ENCODE measurements at places on chromosomes 12 and 14.

DNA sequence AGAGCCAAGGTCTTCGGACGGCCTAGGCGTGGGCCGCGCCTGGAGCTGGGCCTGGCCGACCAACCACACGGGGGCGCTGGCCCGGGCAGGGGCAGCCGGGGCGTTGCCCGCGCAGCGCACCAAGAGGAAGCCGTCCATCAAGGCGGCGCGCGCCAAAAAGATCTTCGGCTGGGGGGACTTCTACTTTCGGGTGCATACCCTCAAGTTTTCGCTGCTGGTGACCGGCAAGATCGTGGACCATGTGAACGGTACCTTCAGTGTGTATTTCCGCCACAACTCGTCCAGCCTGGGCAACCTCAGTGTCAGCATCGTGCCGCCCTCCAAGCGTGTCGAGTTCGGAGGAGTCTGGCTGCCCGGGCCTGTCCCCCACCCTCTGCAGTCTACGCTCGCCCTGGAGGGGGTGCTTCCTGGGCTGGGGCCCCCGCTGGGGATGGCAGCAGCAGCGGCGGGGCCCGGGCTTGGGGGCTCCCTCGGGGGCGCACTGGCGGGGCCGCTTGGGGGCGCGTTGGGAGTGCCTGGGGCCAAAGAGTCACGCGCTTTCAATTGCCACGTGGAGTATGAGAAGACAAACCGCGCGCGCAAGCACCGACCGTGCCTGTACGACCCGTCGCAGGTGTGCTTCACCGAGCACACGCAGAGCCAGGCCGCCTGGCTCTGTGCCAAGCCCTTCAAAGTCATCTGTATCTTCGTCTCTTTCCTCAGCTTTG is 4.4 kb upstream of the SHMT2 start:
- DNase-seq, result no peak

DNA sequence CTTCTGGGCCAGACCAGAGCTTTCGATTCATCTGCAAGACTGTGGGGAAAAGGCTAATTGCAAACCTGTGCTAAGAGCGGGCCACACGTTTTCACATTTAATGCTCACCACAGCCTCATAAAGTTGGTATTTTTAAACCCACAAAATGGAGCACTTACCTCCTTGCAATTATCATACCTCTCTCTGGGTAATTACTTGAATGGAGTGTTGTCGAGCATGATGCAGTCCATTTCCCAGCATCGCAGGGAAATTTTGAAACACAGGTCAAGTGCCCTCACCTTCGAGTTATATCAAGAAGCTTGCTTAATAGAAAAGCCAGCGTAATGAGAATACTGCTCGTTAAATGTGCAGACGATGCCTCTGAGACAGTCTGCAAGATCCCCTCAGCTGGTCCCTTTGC is 8.8 kb upstream of the IFI27L2 start:
- DNase-seq, result no peak

DNA sequence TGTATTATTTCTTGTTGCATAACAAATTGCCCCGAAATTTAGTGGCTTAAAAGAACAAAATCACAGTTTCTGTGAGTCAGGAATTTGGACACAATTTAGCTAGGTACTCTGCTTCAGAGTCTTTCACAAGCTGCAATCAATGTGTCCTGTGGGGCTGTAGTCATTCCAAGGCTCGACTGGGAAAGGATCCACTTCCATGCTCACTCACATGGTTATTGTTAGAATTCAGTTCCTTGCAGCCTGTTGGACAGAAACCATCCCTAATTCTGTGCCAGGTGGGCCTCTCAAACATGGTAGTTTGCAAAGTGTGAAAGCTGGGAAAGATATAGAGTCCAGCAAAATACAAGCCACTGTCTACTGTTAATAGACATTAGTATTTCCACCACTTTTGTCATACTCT is 59.7 kb upstream of the ARID2 start:
- no peak for DNase-seq

DNA sequence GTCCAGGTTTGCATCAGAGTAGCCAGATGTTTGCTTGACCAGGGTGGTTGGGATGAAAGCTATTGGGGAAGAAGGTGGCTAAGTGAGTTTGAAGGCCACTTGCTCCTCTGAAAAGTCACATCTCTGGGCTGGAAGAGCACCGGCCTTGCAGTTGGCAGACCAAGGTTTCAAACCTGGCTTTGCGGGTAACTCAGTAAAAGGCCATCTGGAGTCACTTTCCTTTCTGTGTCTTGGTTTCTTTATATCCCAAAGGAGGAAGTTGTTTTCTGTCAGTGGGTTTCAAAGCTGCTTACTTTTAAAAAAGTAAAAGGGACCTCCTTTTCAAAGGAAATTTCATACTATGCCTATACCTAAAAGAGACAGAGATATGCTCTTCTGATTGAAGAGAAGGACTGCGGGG is 26.2 kb upstream of the CMA1 start:
- no peak for DNase-seq

DNA sequence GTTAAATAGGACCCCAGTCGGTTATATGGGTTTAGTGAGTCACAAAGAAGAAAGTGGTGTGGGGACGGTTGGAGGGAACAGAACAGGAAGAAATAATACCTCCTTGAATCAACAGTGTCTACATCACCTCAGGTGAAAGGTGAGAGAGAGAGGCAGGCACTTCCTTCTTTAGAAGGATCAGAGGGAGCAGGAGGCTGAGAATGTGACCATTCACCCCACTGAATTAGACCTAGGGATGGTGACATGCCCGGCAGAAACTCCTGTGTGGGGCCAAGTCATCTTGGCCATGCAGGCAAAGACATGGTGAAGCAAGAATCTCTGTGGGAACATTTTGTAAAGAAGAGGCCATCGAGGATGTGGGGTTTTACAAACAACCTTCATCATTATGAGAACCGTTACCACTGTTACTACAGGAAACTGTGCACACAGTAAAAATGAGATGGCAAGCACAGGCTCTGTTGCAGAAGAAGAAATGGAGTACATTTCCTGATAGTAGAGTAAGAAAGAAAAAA is 1196.9 kb downstream of the VRK1 start:
- DNase-seq, result no peak

GRCh38 chr12:89890161-89890560 is 181.5 kb upstream of the ATP2B1 start:
- DNase-seq, result no peak

GRCh38 chr14:80152166-80152565 is 59.1 kb downstream of the DIO2 start:
- no peak for DNase-seq

DNA sequence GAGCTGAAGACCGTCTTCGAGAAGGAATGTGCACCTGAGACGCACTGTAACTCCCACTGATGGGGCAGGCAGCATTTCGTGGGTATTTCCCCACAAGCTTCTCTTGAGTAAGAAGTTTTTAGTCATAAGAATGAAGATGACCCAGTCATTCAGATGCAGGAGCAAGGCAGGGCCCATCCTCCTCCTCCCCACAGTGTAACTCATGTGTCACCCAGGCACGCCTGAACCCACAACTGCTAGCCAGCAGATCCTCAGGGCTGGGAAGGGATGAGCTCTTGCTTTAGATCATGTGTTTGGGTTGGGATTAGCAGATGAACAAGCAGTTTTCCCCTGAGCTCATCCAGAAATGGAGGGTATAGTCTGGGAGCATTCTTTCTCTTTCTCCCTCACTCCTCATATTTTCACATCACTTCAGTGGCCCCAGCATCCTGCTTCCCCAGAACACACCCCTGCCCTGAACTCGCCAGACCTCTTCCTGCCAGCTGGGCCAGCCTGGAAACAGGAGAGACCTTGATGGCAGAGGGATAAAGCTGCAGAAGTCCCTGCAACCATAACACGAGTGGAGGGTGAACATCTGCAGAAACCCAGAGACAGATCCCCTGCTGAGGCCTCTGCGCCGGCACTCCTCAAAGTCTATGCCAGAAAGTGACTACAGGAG is 73.3 kb downstream of the B4GALNT3 start:
- no peak for DNase-seq

DNA sequence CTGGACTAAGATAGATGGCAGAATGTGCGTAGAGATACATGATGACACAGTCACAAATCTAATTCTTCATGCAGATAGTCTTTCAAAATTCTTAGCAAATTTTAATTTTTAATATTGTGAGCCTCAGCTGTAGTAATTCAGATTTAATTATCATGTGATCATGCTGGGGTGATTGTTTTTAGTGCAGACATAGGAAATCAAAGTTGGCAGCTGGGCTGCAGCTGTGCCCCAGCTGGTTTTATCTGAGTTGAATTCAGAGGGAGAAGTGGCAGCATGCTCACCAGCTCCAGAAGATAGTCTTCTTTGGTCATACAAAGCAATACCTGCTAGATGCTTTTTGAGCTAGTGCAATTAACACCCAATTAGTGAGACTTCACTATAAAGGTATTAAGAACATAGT is 292.9 kb downstream of the RAD51B start:
- DNase-seq, result no peak

GRCh38 chr14:68198713-68199495 is 379.3 kb downstream of the RAD51B start:
- no peak for DNase-seq

- DNase-seq, result no peak
Observed at GRCh38 chr12:18277196-18277595, 15.9 kb downstream of the PIK3C2G start.

GRCh38 chr12:112325622-112326207 is 56.5 kb downstream of the HECTD4 start:
- DNase-seq, result no peak

GRCh38 chr14:72439707-72440106 is 454.2 kb downstream of the DPF3 start:
- no peak for DNase-seq

- DNase-seq, result no peak
Observed at GRCh38 chr12:74641262-74641661, 103.6 kb downstream of the ATXN7L3B start.

GRCh38 chr12:84694116-84694515 is 218.5 kb downstream of the SLC6A15 start:
- no peak for DNase-seq
